ENCODE measurements at places on chromosomes 4 and X.
A peak's percentile ranks its signal among the peaks of the same experiment; 100 is the strongest.

- DNase-seq, result no peak
Measured at GRCh38 chrX:64190136-64190740, 15.3 kb downstream of the AMER1 start.

DNA sequence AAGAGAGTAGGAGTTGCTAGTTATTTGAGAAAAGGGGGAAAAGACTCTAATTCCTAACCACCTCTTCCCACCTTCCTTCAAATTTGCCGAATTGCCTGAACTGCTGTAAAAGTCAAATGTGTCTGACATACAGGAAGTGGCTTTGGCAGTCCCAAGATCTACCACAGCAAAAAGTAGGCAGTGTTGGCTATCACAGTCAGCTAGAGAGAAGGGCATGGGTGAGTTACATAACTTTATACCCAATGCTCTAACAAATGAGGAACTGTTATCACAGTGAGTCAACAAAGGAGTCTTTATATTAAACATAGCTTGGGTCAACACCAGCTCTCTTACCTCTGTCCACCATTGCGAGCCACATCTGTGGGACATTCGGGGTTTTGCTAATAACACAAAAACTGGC, 2.4 kb upstream of the MBNL3 start:
- no peak for DNase-seq

DNA sequence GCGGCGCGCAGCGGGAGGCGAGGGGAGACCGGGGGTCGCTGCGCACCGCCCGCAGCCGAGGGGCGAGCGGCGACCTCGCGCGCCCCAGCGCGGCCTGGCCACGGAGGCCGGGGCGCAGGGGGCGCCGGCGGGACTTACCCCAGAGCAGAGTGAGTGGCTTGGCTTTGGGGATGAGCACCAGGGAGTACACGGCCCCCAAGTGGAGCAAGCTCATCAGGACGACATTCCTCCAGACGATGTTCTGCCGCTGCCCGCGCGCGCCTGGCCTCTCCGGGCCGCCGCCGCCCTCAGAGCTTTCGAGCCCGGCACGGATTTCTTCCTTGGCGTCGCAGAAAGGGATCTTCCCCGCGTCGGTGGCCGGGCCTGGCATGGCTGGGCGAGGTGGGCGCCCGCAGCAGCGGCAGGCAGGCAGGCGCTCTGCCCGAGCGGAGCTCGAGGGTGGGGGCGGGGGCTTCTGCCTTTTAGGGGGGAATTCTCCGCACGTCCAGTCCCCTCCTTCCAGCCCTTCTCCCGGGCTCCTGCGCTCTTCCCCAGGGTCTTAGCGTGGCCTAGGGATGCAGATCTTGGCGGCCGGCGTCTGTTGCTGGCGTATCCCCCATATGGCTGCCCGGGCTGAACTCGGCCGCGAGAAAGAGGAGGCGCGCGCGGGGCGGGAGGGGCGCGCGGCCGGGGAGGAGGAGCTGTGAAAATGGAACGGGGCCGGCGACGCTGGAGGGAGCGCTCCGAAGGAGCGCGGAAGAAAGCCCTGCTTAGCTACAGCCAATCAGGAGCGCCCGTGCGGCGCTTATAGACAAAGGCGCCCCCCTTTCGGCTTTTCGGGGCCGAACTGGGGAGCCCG, at the start of gene SCD5:
SCD5 (minus strand) TSS at position 629 of the 838 bp plus-strand sequence; CDS start at position 370, 259 bp downstream.
- DNase-seq, result peak; percentile 80

- DNase-seq, result no peak
Measured at GRCh38 chr4:68960294-68961163, 8.9 kb upstream of the UGT2A3 start.

DNA sequence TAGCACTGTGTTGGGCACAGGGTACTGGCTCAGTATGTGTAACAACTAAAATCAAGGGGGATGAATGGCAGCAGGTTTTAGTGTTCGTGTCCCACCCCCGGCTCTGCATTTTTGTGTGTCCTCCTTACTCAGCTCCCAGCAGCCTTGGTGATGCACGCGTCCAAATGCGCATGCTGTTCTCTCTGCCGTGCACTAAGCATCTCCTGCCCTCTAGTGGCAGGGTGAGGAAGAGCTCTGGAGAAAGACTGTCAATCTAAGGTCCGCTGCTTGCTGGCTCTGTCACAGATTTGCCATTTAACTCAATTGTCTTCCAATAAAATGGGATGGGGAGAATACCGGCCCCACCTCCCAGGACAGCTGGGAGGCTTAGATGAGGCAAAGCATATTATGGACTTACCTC, 61.4 kb downstream of the WFS1 start:
- DNase-seq, result no peak

DNA sequence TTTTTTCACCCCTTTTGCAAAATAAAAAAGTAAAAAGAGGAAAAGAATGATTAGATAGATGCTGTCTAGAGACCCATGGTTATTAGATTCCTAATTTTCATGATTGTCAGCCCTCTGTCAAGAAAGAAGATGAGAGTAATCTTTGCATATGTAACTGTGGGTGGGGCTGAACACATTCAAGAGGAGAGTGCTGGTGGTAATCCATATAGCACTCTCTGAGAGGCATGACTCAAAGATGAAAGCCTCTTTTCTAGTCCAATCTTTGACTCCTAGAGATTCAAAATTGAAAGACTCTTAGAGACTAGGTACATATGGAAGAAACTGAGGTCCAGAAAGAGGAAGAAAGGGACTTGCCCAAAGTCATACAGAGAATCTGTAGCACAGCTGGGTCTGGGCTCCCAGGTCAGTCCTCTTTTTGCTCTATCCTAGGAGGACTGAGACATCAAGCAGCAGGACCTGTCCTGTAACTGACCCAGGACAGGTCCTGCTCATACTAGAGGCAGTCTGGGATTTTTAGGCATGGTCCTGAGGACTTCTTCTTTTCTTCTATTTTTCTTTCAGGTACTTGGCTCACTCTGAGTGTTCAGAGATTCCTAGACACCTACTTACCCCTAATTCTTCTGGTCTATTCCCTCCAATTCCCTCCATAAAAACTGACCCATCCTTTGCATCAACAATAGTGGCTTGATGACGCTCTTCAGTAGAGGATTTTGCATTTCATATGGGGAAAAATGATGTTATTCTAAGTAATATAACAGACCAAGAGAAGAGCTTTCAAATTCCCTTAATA, 23.8 kb downstream of the VSIG4 start:
- no peak for DNase-seq

DNA sequence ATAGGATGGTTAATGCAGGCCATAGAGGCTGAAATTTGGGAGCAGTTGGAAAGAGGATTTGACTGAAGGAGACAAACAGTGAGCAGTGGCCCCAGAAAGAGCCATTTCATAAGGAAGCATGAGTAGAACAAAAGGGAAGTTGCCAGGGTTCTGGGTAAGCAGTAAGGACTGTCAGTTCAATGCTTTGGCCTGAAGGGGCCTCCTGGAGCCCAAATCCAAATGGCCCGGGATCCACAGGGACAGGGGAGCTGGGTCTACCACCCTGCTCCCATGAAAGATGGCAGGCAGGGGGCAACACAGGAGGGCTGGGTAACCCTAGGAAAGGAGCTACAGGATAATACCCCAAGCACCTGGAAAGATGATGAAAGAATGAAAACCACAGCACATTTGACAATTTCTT, 4.1 kb upstream of the INTS6L start:
- no peak for DNase-seq

GRCh38 chrX:29530501-29530900, 684.9 kb upstream of the MAGEB2 start:
- no peak for DNase-seq

- DNase-seq, result no peak
Measured at GRCh38 chrX:39893417-39894338, 204.1 kb downstream of the BCOR start.

DNA sequence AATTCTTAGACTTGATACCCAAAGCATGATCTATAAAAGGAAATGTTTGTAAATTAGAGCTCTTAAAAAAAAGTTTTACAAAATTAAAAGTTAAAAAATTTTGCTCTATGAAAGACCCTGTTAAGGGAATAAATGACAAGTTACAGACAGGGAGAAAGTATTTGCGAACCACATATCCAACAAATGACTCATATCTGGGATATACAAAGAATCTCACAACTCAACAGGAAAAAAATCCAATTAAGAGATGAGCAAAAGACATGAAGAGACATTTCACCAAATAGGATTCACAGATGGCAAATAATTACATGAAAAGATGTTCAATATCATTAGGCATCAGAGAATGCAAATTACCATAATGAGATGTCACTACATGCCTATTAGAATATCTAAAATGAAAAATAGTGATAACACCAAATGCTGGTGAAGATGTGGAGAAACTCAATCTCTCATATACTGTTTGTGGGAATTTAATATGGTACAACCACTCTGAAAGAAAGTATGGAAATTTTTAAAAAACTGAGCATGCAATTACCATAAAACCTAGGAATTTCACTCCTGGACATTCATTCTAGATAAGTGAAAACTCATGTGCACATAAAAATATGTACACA, 100.8 kb upstream of the EOLA2 start:
- no peak for DNase-seq

GRCh38 chrX:2614911-2615310, 76.2 kb upstream of the CD99 start:
- no peak for DNase-seq

GRCh38 chr4:18166925-18167324, 145.4 kb upstream of the LCORL start:
- no peak for DNase-seq

GRCh38 chrX:110042496-110042895, 39.6 kb downstream of the TMEM164 start:
- no peak for DNase-seq

DNA sequence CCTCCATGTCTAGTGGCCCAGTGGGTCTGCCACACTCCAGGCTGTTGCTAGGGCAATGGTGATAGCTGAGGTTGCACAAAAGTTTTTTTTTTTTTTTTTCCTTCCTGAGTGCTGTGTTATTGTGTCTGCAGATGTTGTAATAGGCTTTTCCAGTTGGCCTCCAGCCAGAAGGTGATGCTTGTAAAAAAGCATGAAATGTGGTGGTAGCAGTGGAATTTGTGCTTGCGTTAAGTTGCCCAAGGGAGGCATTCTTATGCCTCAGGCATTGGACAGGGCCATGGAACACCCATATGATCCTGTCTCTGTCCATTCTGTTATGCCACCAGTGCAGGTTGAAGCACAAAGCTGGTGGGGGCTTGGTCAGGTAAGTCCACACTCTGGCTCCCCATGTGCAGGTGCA, 660.5 kb upstream of the SPANXN1 start:
- DNase-seq, result peak; percentile 36

All from NCI-H1105 (cell line).